Dorsolateral prefrontal cortex (tissue), 122 donors: ENCODE measurements at places on chromosomes 6 and 20.

- no peak for DNase-seq
Measured at GRCh38 chr6:127998985-127999384, 98.1 kb upstream of the THEMIS start.

GRCh38 chr6:37456126-37456525 is 23.1 kb downstream of the CMTR1 start:
- DNase-seq, result no peak

DNA sequence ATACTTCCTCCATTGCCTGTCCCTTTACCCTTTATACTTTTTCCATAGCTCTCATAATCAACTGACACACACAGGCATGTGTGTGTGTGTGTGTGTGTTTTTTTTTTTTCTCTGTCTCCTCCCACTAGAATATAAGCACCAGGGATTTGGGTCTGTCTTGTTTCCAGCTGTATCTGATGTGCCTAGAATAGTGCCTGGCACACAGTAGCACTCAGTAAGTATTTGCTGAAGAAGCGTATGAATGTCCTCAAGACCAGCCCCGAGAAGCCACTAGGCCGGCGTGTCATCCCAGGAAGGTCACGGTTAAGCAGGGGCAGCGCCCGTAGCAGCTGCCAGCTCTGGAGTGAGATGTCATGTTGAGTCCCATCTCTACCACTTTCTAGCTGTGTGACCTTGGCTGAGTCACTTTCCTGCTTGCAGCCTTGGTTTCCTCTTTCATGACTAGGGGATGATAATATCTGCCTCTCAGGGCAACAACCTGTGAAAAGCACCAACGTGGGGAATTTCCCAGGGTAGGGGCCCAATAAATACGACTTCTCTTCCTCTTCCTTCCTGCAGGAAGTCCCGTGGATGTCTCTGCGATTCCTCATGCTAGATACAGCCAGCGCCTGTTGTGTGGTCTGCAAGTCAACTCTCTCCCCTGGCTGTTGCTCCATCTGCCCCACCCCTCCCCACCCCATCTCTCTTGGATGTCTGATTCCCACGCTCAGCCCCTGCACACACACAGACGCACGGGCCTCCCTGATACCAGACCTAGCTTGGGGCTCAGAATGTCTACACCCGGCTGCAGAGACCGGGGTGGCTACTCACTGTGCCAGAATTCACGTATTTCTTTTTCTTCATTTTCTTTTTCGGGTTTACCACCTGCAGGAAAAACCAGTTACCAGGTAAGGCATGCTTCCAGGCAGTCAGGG is 58.1 kb downstream of the RAB44 start:
- DNase-seq, result no peak

- peak; percentile 10 for DNase-seq
Measured at GRCh38 chr6:29887330-29887818, 55.0 kb upstream of the HLA-A start.

GRCh38 chr6:155883334-155883731 is 427.7 kb upstream of the NOX3 start:
- DNase-seq, result no peak

DNA sequence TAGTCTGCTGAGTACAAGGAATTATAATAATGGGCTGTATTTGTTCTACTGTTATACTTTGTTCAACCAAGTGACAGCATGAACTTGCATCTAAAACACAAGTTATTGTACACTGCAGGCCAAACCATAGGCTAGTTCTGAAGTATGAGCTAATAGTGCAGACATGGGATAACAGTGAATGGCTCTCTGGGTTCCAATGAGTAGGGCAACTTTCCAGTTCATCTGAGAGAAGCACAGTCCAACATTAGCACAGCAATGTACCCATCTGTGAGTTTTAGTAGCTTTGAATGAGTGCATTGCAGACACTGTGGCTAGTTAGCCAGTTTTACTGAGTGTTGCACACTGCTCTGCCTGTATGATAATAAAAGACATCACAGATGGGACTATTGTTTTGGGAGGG is 56.5 kb upstream of the FUT9 start:
- no peak for DNase-seq

- DNase-seq, result no peak
Measured at GRCh38 chr6:105398859-105399258, 4.0 kb downstream of the PREP start.

- no peak for DNase-seq
Measured at GRCh38 chr20:62780696-62781095, 15.6 kb upstream of the MRGBP start.

GRCh38 chr20:16381444-16381843 is 191.8 kb downstream of the KIF16B start:
- DNase-seq, result no peak

GRCh38 chr6:134413241-134413643 is 95.3 kb upstream of the SGK1 start:
- DNase-seq, result no peak

DNA sequence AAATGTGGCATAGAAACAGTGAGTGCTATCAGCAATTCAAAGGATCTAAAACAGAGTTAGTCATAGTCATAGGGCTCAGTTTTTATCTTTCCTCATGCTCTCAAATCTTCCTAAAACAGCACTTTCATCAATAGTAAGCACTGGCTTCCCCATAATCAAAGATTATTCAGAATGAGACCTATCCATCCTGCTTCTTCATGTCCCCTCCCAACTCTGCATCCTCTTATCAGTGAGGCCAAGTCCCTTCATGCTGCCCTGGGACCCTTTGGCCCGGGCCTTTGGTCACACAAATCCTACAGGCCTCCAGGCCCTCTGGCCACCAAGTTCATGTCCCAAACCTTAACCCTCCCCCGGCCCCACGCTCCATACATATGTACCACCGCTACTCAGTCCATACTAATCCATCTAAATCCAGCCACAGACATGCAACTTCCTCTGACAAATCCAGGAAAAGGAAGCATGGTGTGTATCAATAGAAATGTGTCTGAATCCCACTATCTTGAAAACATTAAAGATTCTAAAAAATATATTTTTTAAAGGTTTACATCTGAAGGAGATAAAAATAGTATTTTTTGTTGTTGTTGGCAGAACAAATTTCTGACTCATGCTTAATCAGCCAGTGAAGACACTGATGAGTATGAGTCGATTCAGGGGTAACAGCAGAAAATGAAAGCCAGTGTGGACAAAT is 143.5 kb downstream of the PDE7B start:
- no peak for DNase-seq

GRCh38 chr20:16005021-16005914 is 568.0 kb downstream of the KIF16B start:
- peak; percentile 64 for DNase-seq

GRCh38 chr6:44642870-44643522 is 255.5 kb downstream of the CDC5L start:
- no peak for DNase-seq
